Left lung (tissue), 14 donors: ENCODE measurements at places on chromosomes 7 and 10.

GRCh38 chr10:48236199-48236621 is 38.3 kb downstream of the FRMPD2 start:
- no peak overlapping the region for H3K27ac ChIP-seq
- H3K36me3 ChIP-seq = no peaks in the 10 kb centered on the region
- no peaks in the 10 kb centered on the region for H3K4me1 ChIP-seq
- no peaks in the 10 kb centered on the region for H3K27me3 ChIP-seq
- H3K4me3 ChIP-seq = no peak overlapping the region
- DNase-seq = no peak

DNA sequence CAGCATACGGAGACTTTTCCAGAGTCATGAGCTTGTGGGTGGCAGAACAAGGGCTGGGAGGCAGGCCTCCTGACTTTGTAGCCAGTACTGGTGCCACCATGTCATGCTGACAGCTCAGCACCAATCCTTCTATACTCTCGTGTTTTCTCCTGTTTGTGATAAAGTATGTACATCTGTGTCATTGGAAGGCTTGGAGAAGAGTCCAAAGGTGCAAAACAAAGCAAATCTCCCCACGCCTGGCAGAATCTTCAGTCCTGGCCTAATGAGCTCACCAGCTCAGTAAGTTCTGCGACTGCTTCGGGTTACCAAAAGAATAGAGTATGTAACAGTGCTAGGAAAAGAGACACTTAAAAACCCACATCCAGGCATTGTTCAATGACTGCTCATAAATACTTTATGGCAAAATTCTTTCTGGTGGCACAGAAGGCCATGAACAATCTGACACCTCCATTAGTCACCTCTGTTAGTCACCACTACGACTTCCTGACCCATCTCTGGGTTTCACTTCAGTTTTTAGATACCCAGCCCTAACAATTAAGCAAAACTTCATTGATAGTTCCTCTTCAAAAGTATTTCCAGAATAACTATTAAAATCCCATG is 24.5 kb downstream of the STEAP1 start:
- DNase-seq = no peak
- H3K36me3 ChIP-seq = no peaks in the 10 kb centered on the region
- H3K4me3 ChIP-seq = no peak overlapping the region
- H3K27ac ChIP-seq = peak overlapping the region; percentile 45
- no peaks in the 10 kb centered on the region for H3K27me3 ChIP-seq

DNA sequence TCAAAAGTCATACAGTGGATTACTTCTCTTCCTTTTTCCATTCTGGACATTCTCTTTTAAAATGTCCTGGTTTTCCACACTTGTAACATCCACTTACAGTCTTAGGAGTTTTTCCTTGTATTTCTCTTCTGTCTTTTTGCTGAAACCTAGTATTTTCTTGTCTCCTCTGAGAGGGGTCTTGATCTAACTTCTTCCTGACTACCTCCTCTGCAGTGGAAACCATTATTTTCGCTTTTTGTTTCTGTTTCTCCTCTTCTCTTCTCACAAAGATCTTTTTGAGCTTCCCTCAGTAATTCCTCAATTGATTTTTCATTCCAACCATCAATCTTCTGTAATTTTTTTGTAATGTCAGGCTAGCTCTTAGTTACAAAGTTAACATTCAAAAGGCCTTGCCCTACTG is 23.7 kb upstream of the ELOVL3 start:
- no peak overlapping the region for H3K4me3 ChIP-seq
- H3K27ac ChIP-seq = no peak overlapping the region
- no peaks in the 10 kb centered on the region for H3K36me3 ChIP-seq
- H3K4me1 ChIP-seq = no peaks in the 10 kb centered on the region
- no peaks in the 10 kb centered on the region for H3K27me3 ChIP-seq
- DNase-seq = no peak

DNA sequence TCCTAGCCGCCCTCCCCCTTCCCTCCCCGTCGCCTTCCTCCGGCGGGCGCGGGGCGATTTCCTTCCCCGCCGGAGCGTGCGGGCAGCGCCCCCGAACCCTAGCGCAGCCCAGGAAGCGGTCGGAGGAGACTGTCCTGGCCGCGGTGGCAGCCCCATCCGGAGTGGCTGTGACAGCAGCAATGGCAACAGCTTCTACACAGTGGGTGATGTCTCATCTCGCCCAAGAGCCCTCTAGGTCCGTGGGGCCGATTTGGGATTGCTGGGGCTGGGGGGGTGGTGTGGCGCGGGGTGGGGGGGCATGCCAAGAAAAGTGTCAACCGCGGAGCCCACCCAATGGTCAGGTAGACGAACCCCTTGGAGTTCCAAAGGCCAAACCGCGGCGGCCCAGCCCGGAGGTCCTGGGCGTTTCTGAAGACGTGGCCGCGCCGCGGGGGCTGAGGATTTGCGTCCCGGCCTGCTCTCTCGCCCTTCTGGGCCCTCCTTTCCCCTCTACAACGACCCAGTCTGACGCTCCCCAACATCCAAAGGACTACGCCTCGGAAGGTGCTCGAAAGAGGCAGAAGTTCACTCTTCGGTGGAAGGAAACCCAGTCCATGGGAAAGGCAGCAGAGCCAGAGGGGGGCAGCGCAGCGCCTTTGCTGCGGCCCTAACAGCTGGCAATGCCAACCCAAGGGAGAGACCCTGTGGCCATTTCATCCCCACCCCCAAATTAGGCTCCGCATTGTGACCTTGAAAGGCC is 603 bp upstream of the TWIST1 start:
- no peak for DNase-seq
- no peaks in the 10 kb centered on the region for H3K4me1 ChIP-seq
